ENCODE measurements at places on chromosomes 5 and 9.

GRCh38 chr9:16331031-16331430, 539.4 kb downstream of the BNC2 start:
- no peak for DNase-seq

GRCh38 chr5:174608631-174609097, 115.7 kb upstream of the MSX2 start:
- no peak for DNase-seq

GRCh38 chr5:151080613-151081430, at the start of gene TNIP1:
TNIP1 (minus strand) TSS chr5:151081034; CDS start chr5:151065095, 15,939 bp downstream.
- DNase-seq: peak; percentile 97

DNA sequence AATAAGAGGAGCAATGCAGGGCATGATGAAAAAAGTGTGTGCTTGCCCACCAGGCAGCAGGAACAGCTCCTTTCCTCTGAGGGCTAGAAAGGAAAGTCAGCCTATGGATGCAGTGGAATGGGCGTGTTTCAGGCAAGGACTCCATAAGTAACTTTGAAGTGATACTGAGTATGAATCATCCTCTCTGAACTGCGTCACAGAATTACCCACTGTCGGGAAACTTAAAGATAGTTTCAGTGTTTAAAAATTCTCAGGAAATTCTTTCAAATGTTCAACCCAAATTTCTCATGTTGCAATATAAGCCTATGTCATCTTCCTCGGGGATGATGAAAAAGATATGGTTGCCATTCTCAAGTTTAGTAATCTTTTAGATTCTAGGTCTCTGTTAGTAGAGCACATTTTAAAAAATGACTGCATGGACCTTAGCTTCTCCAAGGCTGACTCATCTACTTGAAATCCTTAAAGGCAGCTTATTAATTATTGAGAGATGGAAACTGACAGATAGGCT, 27.7 kb downstream of the PTCD2 start:
- no peak for DNase-seq

DNA sequence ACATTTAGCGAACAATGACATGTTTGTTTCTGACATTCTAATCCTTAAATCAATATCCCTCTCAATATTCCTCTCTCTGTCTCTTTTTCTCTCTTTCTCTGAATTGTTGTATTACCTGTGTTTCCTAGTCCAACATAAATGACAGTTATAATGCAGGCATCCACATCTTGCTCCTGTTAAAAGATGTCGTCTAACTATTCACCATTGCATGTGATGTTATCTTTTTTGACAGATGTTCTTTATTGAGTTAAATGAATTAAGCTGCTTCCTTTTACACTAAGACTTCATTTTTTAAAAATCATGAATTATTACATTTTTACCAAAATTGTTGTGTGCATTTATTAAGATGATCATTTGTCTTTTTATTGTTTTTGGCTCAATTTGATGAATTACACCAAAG, 527.5 kb downstream of the PRR16 start:
- DNase-seq: no peak

DNA sequence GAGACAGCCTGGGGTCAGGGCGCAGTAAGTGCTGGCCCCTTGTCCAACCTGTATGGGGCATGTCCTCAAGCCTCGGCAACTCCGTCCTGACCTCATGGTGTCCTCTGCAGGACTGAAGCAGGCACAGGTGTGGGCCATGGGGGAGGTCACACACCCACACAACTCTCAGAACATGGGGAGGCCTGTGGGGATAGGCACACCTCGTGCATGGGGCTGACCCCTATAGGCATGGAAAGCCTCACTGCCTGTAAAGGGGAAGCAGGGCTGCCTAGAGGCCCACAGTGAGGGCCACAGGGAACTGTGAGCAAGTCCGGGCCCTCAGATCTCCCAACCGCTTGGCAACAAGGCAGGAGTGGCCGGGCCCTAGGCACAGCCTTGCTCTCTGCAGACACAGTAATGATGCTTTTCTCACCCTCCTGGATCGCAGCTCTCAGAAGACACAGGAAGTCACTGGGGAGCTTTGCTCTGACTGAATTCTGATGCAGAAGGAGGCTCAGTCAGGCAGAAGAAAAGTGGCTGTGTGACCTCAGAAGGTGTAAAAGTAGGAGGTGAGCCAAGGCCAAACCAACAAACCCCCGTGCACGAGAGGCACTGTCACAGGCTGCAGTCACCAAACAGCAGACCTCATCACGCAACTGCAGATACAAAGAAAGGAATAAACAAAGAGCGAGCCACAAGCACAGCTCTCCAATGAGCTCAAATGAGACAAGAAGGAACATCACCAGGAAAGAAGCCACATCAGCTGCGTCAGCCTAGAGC, 5.4 kb downstream of the IPPK start:
- peak; percentile 51 for DNase-seq

DNA sequence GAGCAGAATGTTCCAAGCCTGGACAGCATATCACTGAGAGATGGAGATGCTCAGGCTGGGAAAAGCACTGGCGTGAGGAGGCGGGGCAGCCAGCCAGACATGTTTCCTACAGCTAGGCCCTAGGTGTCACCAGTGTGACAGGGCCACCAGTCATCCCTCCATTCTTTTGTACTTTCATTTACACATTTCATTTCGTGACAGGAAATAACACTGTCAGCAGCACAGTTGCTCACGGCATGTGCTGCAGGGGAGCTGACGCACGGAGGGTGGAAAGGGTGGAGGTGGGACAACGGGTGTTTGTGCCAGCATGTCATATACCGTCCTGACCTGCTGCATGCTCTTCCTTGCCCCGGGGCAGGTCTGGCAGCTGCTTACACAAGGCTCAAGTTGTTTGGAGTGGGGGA, 14.8 kb upstream of the CEMIP2 start:
- peak; percentile 88 for DNase-seq

GRCh38 chr5:14415024-14415697, 166.4 kb upstream of the OTULINL start:
- DNase-seq: peak; percentile 71

- DNase-seq: no peak
These were observed 138.7 kb downstream of the UGCG start for GRCh38 chr9:112035166-112035826.

DNA sequence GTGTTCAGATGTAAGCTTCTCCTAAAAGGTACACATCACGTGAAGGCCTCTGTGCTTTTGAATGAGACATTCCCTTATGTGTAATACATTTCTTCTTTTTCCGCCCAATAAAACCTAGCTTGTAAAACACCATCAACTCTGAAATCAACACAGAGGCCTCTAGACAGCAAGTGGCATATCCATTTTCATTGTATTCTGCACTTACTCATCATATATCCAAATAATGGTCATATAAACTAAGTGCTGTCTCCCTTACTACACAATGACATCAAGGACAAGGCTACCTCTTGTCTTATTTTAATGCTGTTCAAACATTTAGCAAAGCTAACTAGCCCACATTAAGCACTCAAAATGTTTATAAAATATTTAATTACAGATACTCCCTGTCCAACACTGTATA, 108.5 kb downstream of the ELAVL2 start:
- DNase-seq: no peak

DNA sequence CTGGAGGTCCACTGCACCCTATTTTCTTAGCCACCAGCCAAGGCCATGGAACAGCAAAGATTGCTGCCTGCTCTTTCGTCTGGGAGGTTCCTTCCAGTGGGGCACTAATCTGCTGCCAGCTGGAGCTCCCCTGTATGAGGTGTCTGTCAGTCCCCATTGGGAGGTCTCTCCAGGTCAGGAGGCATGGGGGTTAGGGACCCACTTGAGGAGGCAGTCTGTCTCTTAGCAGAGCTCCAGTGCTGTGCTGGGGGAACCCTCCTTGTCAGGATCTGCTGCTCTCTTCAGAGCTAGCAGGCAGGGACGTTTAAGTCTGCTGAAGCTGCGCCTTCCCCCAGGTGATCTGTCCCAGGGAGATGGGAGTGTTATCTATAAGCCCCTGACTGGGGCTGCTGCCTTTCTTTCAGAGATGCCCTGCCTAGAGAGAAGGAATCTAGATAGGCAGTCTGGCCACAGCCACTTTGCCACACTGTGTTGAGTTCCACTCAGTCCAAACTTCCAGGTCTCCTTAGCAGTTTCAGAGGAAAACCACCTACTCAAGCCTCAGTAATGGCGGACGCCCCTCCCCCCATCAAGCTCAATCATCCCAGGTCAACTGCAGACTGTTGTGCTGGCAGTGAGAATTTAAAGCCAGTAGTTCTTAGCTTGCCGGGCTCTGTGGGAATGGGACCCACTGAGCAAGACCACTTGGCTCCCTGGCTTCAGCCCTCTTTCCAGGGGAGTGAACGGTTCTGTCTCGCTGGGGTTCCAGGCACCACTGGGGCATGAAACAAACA, 317.7 kb downstream of the LRRC70 start:
- no peak for DNase-seq

- no peak for DNase-seq
These were observed 73.5 kb upstream of the TMEM215 start for GRCh38 chr9:32709871-32710270.

- no peak for DNase-seq
These were observed 17.9 kb upstream of the DAPK1 start for GRCh38 chr9:87479801-87480201.

DNA sequence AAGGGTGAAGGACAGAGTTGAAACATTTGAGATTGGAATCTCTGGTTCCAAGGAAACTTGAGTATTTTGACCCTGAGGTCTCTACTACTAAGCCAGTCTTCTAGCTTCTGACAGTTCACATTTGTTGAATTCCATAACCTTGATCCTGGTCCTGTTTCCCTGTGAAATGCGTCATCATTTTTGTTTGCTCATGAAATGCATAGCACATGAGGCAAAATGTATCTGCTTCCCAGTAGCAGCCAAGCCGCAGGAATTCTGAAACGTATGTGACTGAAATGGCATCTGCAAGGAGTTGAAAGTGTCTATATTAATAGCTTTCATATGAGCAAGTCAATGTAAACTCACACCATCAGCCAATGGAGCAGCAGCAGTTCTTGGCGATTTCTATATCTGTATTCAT, 307.9 kb downstream of the CSNK1G3 start:
- DNase-seq: no peak

- DNase-seq: peak; percentile 56
These were observed 16.0 kb downstream of the SLC22A5 start for GRCh38 chr5:132385326-132386105.

GRCh38 chr9:95991326-95991725, 115.8 kb downstream of the ERCC6L2 start:
- DNase-seq: no peak

DNA sequence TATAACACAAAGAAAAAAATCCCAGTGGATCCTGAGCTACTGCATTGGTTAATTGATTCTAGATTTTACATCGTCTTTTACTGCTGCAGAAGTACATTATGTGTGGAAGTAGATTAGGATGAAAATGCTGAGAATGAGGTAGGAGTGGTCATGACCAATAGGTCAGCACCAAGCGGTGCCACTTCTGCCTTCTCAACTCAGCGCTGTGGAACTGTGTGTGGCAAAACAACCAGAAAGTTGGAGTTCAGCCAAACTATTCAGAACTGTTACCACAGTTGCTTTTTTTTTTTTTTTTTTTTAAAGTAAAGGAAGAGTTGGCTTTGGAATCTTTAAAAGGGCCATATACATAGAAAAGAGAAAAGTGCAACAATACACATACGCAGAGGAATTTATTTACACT, 24.2 kb downstream of the POU5F2 start:
- no peak for DNase-seq

DNA sequence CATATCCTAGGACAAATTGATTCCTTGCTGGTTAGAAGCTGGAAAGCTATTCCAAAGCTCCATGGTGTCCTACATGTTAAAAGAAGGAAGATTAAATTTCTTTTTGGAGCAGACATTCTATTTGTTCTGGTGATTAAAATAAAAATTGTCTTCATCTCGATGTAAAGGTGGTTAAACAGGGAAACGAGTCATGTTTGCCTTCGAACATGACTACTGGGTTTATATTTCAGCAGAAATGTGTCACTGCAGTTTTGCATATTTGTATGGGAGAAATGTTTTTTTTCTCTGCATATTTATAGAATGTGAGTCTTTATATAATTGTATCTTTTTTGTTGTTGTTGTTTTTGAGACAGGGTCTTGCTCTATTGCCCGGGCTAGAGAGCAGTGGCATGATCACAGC, 36.4 kb downstream of the ADAMTS12 start:
- DNase-seq: no peak

DNA sequence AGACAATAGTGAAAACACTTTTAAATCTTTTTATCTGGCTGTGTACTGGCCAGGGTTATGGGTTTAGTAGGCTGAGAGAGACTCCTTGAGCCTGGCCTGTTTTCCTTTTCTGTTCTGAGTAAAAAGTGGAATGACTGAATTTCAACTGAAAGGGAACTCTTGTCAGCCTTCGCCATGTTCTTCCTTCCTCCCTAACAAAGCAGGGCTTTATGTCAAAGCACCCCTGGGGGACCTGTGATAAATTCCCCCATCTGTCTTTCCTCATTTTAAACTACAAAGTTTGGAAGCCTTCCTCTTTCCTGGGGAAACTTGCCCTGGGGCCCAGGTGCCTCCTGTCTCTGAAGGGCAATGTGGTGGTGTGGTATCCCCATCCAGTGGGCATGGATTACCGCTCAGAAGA, 29.7 kb downstream of the LARP1 start:
- no peak for DNase-seq

DNA sequence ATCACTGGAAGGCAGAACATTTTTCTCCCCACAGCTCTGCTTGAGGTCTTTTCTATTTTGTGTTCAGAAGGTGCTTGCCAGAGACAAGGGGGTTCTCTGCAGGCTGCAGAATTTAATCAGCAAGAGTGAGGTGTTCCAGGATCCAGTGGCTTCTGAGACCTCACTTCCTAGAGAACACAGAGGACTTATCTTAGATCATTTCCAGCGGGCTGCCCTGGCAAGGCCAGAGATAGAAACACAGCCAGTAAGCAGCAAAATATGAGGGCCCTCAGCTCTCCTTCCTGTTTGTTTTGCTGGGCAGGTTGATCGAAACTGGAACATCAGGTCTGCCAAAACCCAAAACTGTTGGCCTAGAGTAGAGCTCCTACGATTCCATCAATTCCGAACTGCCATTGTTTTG, 187.3 kb downstream of the DIRAS2 start:
- DNase-seq: no peak

DNA sequence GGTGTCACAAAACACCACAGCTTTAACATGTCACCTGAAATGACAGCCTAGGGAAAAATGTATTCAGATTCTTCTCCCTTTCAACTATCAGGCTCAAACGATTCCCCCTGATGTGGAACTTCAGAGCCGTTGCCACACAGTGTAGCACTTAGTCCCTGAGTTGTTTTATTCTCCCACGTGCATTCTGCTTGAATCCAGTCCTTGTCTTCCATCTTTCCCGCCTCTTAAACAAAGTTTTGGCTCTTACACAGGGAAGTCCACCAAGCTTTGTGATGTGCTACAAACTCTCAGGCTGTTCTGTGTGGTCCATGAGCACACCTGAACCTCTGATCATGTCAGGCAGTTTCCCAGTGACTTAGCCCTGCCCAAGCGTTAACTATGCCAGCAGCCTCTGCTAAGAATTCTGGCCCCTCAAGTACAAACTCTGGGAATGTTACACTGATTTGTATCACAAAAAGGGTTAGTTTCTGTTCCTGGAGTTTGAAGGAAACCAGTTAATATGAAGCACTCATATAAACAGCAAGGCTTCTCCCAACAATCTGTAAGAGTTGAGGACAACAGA, 45.8 kb upstream of the RNF38 start:
- DNase-seq: no peak

DNA sequence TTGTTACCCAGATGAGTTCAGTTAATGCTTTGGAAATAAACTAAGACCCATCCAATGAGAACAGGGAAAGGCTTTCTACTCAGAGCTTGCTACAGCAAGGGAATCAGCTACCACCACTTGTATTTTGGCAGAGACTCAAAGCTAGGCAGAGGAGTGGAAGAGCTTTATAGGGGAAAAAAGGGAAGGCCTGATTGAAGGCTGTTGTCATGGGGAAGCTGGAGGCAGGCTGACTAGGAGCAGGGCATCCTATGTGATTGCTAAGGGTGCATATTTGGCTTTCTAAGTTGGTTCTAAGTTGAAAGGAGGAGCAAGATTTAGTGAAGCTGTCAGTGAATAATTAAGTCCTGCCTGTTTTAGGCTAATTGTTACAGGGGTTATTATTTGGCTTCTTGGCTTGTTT, 115.5 kb downstream of the PTTG1 start:
- DNase-seq: no peak

Measured in stimulated activated naive CD8-positive, alpha-beta T cell treated with anti-CD3 and anti-CD28 coated beads, Interleukin-15, amount 100 ng/mL, for 72 hours (primary cell).